ENCODE measurements at places on chromosomes 3 and 15.

DNA sequence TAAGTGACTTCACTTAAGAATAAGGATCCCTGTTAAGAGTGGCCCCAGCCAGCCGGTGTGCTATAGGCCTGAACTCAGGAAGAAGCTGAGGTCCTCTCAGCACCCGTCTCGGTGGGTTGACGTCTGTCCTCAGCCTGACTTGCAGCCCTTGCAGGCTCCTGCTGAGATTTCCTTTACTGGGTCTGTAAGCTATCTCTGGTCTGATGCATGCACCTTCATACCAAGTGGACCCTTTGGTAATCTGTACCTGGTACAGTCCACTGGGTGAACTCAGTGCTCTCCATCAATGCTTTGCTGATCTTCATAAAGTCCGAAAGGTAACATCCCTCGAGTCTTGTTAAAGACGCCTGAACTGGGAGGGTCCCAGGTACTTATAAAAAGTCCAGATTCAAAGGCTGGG, 212.0 kb upstream of the PPP2R3A start:
- DNase-seq = no peak

GRCh38 chr3:184236636-184237035, 7.3 kb downstream of the VWA5B2 start:
- no peak for DNase-seq

- DNase-seq = no peak
These were observed 471.0 kb upstream of the SEMA6D start for GRCh38 chr15:47246317-47246716.

- no peak for DNase-seq
These were observed 126.9 kb upstream of the CNTN4 start for GRCh38 chr3:1971780-1972179.

DNA sequence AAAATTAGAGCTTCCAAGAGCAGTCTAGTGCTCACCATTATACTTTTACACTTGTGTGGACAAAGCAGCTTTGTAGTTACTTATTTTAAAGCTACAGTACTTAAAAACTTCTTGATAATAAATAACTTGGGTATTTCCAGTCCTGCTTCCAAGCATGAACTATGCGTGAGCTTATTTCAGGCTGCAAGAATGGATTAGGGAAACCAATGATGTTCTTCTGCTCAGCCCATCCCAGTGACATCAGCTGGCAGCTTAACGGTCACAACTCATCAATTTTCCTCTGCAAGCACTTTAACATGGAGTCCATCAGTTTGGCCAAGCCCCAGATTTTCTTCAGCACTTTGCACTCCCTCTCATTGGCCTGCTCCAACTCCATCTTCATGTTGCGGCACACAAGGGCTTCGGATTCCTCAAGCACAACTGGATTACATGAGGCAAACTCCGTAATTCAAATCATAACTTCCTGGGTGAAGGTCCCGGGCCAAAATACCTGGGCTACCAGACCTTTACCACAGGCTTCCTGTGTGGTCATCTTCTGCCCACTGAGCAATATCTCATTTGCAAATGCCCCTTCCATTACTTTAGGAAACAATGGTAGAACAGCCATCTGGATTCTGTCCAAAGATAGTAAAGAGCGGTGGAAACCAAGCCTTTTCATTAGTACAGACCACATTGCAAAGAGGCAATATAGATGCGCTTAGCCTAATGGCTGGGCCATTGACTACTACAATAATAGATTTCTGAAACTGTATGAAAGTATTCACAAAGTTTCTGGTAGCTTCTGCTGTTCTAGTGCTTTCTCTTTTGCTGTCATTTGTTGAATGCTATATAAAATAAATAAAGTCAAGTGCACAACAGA, 87.5 kb upstream of the DAZL start:
- no peak for DNase-seq

DNA sequence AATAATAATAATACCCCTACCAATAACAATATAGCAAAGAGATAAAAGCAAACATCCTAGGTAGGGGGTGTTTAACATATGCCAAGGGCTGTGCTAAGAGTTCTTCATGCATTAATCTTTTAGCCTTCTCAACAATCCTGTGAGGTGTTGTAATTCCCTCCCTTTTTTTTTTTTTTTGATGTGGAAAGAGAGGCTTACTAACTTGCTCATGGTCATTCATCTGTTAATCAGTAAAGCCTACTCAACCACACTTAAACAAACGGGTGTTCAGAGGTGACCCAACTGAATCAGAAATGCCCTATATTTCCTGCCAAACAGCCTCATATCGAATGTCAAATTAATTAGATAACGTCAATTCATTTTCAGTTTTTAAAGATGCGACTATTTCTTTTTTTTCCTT, 232.1 kb downstream of the CTNNB1 start:
- no peak for DNase-seq

DNA sequence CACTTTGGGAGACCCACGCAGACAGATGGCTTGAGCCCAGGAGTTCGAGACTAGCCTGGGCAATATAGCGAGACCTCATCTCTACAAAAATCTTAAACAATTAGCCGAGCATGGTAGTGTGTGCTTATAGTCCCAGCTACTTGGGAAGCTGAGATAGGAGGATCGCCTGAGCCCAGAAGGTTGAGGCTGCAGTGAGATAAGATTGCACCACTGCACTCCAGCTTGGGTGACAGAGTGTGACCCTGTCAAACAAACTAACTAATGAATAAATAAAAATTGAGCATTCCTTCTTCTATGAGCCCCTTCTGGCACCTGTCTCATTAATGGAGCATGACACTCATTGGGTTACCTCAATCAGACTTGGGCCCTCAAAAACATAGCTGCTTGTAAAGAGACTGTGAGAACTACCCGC, 7.5 kb downstream of the ZDHHC3 start:
- no peak for DNase-seq

- no peak for DNase-seq
These were observed 238.3 kb upstream of the SLITRK3 start for GRCh38 chr3:165434516-165434915.

DNA sequence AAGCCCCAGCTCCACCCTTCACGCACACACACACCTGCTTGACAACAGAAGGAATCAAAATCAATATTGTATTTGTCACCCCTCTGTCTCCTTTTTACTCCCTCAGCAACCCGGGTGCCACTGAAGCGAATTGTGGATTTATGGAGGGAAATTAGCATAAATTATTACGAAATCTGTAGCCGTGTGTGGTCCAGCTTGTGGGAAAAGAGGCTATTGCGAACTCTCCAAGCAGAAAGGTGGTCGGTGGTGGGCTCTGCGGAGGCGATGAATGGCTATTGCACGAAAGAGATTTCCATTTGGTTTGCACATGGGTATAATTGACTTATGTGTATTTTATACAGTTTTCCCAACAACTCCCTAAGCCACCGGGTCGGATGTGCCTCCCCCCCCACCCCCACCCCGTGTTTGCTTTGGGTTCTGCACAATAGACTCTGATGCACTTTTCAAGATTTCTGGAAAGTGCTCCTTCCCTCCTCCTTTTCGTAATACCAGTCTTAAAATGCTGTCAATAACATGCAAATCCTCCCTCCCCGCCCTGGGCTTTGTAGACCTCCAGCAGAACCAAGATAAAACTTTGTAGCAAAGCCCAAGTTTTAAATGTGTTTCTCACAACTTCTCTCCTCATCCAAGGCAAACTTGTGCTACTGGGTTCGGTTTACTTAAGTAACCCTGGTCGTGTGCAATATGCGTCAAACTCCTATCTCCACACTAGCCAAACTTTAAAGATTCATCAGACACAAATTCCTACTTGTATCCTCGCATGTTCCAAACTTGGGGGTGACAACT, 3.1 kb upstream of the FOXB1 start:
- DNase-seq = no peak

- DNase-seq = no peak
These were observed 1.1 kb downstream of the KCNH8 start for GRCh38 chr3:19149368-19149767.

DNA sequence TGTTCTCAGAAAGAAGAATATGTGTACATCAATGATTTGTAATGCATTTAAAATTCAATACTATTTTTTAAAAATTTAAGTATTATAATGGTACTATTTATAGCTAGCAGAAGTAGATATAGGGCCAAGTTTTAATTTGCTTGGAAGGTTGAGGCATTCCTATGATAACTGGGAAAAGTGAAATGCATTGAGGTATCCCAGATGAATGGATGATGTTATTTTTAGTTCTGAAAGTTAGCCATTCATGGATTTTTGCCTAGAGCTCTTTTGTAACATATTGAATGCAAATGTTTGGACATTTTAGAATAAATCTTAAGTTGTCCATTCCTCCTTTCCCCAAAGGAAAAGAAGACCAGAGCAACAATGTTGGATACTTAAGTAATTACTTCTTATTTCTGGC, 47.6 kb downstream of the GAP43 start:
- no peak for DNase-seq

GRCh38 chr3:45313743-45314403, 74.5 kb upstream of the LARS2 start:
- DNase-seq = no peak

- no peak for DNase-seq
These were observed 30.7 kb upstream of the SLC24A5 start for GRCh38 chr15:48090115-48090514.

- no peak for DNase-seq
These were observed 53.8 kb downstream of the LRRK1 start for GRCh38 chr15:100972975-100973350.

GRCh38 chr15:91652610-91653207, 200.8 kb upstream of the SLCO3A1 start:
- DNase-seq = no peak

GRCh38 chr15:74676801-74677200, 19.0 kb downstream of the EDC3 start:
- no peak for DNase-seq

GRCh38 chr3:130480736-130481135, 36.2 kb upstream of the COL6A6 start:
- no peak for DNase-seq

DNA sequence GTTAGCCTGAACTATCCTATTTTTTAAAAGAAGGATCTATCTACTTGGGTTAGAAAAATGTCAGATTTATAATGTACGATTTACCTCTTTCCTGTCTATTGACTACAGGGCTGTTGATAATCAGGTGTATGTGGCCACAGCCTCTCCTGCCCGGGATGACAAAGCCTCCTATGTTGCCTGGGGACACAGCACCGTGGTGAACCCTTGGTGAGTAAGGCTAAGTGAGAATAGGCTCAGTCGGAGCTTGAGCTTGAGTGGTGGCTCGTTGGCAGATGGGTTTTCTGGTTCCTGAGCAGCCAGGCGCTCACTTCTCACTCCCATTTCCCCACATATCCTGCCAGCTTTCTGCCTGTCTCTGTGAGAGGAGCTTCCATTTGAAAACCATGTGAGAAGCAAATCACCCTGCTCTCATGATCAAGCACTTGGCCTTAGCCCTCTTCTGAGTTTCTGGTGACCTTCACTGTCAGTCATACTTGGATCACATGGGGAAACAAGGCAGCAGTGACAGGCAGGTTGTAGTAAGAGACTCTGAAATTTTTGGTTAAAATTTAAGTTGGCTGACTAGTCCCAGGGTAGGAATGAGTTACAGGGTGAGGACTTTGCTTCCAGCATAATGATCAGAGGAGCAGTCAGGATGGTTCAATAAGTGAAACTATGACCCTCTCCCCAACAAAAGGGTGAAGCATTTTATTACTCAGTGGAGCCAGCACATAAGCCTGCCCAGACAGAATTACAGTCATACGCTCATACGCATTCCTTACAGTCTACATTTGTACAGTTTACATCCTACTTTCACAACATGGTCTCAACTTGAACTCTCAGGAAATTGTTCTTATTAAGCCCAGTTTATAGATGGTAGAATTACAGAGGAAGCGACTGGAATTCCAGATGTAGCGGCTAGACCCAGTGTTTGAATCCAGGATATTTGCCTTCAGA, 18.0 kb downstream of the NIT2 start:
- DNase-seq = no peak

GRCh38 chr3:28173836-28174235, 67.6 kb upstream of the CMC1 start:
- no peak for DNase-seq

DNA sequence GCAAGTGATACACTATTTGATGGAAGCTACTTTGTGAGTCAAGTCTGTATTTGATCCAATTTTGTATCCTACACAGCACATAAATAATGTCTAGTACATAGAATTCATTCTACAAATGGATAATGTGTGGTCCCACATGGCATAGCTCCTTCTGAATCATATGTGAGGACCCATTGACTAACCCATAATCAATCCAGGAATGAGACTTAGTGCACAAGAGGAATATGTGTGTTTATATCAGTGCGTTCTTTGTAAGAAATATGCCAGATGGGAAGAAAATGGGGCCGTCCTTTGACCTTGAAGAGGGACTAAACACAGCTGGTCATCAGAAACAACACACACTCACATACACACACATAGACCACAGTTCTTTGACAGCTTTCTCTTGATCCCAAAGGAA, 282.7 kb upstream of the SEMA6D start:
- no peak for DNase-seq

DNA sequence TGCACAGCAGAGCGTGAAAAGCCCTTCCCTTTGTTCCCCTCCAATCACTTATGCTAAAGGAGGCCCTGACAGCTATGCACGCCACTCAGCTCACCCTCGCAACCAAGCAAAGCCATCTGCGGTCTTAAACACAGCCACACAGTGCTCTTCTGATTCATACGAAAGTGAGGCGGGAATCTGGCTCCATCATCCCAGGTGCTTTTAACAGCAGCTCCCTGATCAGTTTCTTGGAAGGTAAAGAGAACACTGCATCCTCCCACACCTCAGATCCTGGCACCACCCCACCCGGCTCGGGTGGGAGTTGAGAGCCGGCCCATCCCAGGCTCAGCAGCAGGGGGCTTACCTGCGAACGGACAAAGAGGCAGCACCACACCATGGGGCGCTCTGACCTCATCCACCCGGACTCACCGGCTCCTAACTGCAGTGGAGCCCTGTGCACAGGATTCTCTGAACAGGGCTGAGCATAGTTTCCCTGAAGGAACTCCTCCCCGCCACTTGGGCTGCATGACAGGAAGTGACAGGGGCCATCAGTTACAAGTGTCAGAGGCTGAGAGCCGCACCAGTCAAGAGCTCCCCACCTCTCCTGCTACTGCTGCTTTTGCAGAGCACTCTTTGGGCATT, 114.3 kb upstream of the ARHGEF3 start:
- DNase-seq = no peak

DNA sequence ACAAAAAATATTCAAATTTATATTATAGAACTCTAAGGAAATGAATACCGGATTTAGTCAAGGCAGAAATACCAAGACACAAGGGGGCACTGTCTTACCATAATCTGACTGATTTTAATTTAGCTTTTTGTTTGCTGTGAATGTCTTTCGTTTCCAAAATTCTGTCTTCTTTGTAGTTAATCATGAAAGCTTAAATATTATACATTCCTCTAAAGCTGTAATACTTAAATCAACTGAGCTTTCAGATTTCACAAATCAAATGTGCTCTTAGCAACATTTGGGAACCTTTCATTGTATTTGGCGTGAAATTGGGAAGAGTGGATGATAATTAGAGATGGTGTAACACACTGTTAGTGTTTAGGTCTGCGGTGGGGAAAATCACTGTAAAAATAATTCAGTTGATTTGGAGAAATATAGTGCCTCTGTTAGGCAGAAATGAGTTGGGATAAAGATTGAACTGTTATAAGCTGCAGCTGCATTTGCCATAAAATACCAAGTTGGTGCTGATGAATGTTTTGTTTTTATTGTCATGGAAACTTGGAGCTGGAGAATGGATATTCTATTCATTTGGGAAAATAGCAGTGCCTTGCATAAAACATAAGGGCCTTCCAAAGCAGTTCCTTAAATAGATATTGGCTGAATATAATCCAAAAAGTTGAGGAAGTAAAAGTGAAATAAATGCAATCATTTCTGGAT, 228.2 kb downstream of the TCF12 start:
- DNase-seq = no peak

Data from anterior cingulate cortex (tissue), 58 donors.